Stimulated activated CD8-positive, alpha-beta memory T cell treated with anti-CD3 and anti-CD28 coated beads, Interleukin-4, amount 100 ng/mL, for 1 hour (primary cell): ENCODE measurements at places on chromosomes 16 and 17.

DNA sequence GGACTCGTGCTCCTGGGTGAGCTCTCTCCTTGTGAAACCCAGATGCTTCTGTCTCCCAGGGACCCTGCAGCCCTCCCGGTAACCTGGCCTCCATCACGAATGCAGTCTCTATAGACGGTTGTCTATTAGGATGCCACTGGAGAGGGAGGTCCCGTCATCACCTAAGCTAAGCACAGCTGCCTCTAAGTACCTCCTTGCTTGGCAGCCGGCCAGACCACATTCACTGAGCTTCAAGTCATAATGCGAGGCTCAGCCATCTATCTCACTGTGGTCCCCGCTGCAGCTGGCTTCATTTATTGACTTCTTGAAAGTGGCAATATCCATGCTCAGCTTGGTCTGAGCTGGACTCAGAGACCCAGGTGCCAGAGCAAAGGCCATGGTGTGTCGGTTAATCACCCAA, 74.5 kb upstream of the HSBP1 start:
- DNase-seq = no peak

DNA sequence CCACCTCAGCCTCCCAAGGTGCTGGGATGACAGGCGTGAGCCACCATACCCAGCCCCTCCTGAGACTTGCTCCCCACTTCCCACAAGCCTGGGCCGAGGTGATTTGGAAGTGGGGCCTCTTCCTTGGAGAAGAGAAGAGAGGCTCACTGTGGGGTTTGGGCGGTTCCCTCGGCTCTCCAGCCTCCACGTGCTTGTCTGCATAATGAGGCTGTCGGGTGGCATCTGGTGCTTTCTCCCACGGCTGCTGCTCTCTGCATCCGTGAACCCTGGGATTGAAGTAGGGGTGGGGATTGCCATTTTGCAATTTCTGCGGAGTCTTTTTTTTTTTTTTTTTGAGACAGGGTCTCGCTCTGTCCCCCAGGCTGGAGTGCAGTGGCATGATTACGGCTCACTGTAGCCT, 101.4 kb downstream of the RAP1GAP2 start:
- DNase-seq = no peak

GRCh38 chr16:89407282-89407924, 83.0 kb downstream of the ANKRD11 start:
- no peak for DNase-seq

DNA sequence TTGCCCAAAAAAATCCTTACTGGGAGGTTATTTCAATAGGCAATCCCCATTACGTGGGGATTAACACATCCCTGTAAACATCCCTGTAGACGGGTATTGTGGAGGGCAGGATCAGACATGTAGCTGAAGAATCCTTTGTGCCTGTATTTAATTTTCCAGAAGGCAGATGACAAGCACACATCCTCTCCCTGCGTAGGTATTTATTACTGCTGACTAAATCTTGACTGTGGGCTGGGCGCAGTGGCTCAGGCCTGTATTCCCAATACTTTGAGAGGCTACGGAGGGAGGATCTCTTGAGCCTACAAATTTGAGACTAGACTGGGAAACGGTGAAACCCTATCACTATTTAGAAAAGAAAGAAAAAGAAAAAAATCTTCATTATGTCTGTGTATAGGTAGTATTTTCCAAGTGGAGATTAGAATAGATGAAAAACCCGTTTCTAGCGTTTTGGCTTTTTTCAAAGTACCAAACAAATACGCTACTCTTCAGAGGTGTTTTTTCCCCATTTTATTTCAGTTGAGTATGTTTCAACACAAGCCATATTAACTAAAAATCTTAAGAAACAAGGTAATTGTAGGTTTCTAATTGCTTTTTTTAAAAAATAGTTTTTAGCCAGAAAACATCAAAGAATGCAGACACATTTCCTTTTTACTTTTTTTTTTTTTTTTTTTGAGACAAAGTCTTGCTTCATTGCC, 1.5 kb upstream of the MARF1 start:
- no peak for DNase-seq

DNA sequence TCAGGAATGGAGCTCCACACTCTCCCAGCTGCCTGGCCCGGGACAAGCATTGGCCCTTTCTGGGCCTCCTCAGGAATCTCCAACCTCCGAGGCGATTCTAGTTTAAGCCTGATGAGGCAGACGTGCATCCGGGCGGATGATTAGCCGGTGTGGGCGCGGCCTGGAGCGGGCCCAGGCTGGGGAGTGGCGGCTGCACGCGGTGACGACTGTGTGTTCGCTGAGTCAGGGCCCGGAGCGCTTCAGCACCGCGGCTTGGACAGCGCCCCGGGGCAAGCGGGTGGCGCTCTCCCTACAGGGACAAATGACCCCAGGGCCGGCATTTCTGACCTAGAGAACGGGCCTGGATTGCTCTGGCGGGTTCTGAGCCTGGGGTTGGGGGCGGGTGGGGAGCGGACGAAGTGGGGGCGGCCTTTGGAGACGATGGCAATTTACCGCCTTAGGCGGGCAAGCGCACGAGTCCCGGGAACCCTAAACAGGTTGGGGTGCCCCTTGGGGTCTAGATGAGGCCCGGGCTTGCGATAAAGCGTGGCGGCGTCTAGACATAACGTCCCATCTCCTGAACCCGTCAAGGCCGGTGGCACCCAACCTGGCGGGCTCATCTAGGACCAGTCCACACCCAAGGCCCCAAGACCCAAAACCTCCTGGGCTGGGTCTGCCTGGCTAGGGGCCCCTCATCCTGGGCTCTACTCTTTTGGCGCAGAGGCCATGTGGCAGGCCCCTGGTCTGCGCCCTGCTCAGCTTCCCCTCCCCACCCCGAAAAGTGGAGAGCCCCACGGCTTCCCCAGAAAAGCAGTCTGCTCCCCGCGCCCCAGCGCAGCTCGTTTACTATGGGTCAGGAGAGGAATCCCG, 22.3 kb upstream of the ZNHIT3 start:
- DNase-seq = no peak

- DNase-seq = no peak
Observed at GRCh38 chr17:59427425-59427921, 96.0 kb downstream of the YPEL2 start.

- no peak for DNase-seq
Observed at GRCh38 chr16:14187517-14188338, 116.6 kb downstream of the MRTFB start.

DNA sequence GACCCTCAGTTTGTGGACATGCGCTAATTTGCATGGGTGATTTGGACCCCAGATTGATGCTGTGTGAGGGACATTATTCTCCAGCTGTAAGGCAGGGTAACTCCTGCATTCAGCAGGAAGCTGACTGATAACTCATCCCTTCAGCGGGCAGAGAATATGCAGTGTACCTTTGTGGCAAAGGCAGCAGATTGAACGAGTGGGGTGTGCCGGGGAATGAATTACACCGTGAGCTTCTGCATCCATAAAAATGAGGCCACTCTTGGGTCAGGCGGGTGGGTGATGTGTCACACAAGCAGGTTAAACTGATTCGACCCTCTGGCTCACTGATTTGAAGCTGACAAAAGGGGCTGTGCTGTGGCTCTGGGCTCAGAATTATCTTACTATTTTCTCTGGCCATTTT, 128.9 kb upstream of the PMFBP1 start:
- no peak for DNase-seq

DNA sequence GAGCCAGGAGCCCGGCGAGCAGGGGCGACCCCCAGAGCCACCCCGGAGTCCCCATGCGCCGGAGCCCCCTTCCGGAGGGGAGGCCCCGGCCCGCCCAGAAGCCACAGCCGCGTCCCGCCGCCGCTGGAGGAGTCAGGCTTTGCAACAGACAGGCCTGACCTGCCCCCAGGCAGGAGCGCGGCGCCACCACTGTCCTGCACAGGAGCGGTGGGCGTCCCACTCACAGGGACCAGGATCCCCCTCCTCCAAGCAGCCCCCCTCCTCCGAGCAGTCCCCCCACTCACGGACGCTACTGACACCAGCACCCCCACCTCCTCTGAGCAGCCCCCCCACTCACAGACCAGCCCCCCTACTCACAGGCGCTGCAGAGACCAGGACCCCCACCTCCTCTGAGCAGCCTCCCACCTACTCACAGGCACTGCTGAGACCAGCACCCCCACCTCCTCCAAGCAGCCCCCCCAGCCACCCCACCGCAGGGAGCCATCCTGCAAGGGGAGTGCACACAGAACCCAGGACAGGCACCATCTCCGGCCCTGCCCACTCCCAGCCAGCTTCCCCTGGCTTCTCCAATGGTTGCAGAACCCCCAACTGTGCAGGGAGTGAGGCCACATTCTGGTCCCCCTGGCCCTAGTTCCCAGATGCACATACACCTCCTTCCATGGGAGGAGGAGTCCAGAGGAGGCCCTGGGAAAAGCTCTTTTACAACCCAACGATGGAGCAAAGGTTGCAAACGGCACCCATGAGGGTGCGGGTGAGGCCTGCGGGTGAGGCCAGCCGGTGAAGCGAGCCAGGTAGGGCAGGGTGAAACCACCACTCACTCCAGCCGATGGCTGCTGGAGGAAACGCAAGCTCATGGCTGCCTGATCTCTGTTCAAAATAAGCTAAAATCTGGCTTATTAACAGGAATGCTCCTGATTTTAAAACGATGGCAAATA, 69.9 kb downstream of the ABR start:
- DNase-seq = no peak

DNA sequence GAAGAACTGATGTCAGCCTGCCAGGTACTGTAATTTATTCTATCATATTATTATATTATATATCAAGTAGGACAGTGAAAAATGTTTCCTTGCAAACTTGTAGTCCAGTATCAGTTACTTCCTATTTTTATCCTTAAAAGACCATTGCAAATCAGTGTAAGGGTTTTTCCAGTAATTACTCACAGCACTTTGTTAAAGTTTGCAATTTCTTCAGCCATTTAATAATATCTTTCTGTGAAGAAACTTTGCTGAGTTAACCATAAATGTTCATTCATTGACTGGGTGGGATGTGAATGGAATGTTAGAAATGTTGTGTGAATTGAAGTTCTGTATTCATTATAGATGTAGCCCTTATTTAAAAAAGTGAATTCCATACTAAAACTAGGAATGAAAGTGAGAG, 26.7 kb downstream of the HAPSTR1 start:
- no peak for DNase-seq

DNA sequence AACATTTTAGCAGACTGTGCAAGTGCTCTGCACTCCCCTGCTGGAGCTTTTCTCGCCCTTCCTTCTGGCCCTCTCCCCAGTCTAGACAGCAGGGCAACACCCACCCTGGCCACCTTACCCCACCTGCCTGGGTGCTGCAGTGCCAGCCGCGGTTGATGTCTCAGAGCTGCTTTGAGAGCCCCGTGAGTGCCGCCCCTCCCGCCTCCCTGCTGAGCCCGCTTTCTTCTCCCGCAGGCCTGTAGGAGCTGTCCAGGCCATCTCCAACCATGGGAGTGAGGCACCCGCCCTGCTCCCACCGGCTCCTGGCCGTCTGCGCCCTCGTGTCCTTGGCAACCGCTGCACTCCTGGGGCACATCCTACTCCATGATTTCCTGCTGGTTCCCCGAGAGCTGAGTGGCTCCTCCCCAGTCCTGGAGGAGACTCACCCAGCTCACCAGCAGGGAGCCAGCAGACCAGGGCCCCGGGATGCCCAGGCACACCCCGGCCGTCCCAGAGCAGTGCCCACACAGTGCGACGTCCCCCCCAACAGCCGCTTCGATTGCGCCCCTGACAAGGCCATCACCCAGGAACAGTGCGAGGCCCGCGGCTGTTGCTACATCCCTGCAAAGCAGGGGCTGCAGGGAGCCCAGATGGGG, 3.1 kb downstream of the GAA start:
- no peak for DNase-seq

GRCh38 chr17:71764505-71764904, 356.3 kb upstream of the SOX9 start:
- DNase-seq = no peak

GRCh38 chr17:77615703-77616253, 342.7 kb upstream of the TNRC6C start:
- no peak for DNase-seq

DNA sequence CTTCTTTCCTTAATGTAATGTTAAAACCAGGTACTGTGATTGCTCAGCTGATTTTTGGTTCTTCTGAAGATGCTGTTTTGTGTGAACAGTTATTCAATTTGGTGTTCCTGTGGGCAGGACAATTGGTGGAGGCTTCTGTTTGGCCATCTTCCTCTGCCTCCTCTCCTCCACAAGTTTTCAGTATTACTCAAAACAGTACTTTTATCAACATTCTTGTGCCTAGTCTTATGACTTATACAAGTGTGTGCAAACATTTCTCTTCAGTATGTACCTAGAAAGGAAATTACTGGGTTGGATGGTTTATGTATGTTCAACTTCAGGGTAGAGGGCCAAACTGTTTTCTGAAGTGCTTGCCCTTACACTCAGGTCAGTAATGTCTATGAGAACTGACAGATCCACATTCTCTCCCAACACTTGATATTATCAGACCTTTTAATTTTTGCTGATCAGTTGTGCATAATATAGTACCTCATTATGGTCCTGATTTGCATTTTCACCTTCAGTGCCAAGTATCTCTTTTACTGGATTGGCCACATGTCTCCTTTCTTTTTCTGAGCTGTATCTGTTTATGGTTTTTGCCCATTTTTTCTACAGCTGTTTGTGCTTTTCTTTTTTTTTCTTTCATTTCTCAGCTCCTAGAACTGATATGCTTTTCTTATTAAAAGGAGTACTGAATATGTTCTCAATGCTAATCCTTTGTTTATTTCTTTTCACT, 50.9 kb downstream of the ERCC4 start:
- DNase-seq = no peak
